Vagina (tissue), 2 donors: ENCODE measurements at places on chromosomes 13 and 19.

- DNase-seq = no peak
These were observed 646.0 kb upstream of the SLITRK6 start for GRCh38 chr13:86445206-86445605.

DNA sequence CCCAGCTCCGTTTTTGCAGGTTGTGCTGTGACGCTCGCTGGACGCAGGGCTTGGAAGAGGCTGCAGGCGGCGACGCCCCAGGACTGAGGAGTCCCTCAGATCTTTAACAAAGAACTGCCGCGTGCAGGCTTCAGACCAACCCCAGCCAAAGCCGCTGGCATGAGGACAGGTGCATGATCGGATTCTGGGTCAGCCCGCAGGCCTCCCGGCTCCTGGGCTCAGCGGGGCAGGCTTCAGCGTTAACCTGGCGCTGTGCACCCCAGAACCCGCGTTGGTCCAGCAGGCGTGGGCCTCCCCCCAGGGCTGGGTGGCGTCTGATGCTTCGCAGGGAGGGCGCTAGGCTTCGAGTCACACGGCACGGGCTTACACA, 920 bp upstream of the TIMM13 start:
- no peak for DNase-seq

DNA sequence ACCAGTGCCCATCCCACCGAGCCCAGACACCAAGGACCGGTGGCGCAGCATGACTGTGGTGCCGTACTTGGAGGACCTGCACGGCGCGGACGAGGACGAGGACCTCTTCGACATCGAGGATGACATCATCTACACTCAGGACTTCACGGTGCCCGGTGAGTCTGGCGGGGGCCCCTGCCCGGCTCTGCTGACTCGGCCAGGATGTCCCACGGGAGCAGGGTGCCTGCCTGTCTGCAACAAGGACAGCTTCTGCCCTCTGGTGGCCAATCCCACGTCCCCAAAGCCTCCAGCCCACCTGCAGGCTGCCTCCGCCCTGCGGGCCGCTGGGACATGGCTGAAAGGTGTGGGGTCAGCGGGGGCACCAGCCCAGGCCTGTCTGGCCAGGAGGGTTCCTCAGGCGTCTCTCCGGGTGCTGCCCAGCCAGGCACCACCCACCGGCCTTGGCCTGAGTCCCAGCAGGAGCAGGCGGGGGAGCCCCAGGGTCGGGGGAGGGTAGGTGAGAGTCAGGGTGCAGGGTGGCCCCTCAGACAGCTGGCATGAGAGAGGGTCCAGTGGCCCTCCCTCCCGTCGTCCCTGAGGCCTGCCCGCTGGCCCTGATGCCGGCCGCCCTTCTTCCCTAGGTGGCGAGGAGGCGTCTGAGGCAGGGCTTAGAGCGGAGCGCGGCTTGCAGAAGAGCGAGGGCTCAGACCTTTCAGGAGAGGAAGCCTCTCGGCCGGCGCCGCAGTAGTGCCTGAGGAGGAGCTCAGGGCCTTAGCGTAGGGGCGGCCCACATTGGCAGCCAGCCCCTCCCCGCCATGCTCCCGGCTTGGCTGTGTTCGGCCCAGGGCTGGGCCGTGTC, 14.6 kb downstream of the CBARP start:
- DNase-seq = no peak

- no peak for DNase-seq
These were observed 12.0 kb upstream of the CEACAM21 start for GRCh38 chr19:41563854-41564514.

DNA sequence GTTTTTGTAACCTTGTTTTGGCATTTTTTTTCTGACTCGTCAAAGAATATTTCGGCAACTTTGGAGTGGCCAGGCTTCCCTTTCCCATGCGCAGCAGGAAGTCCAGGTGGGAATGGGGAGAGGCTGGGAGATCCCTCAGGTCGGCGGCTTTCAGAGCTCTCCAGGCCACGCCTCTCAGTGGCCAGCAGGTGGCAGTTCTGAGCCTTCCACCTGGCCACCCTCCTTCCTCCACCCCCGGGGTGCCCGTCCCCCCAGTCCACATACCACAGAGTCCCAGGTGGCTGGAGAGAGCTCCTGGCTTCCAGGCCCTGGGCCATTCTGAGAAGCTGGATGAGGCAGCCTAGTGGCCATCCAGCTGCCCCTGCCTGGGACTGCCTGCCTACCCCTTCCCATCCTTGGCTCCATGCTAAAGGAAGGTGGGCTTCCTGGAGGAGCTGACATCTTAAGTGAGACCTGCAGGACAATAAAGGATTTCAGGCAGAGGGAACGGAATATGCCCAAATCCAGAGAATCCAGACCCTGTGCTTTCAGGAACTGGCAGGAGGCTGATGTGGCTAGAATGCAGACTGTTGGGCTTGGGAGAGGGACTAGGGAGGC, 46.3 kb downstream of the CCNE1 start:
- DNase-seq = no peak

DNA sequence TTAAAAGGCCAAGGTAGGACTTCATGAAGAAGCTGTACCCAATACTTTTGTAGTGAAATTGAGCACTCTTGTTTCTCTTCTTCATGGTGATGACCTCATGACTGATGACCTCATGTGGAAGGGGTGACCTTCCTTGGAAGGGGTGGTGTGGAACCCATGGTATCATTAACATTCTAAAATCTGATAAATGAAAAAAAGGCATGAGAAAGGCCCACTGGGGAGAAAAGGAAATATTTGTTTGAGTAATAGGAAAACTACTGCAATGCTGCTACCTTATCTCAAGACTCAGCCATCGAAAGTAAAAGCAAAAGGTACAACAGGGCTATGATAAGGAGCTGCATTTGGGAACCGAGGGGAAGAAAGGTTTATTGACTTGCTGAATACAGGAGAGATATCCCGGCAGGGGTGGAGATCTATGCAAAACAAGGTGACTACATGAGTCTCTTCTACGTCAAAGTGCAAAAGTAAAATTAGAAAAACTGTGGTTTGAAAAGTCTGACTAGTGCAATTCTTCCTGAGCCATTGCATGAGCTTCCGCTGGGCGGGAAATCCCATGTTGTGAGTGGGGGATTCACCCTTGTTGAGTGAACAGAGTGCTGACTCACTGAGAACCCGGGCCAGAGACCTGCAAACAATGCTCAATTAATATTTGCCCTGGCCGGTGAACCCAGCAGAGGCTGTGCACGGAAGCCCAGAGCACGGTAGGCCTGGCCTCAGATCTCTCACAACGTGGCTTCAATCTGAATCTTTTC, 138.9 kb upstream of the RFC3 start:
- no peak for DNase-seq

GRCh38 chr13:25662516-25662915, 290.7 kb downstream of the ATP8A2 start:
- DNase-seq = no peak

DNA sequence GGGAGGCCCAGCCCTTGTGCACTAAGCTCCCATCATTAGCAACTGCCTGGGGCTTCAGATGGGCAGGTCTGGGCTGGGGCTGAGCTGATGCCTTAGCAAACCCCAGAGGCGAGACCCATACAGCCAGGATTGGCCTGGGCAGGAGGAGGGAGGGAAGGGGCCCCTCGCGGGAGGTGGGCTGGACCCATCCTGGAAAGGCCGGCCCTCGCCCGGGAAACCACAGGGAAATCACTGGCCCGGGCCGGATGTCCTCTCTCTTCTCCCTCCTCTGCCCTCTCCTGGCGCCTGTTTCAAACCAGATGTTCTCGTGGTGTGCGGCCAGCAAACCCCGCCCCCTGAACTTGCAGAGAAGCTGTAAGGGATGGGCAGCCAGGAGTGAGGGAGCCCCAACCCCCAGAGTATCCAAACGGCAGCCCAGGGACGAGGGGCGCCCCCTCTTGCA, 43.1 kb downstream of the TMEM255B start:
- DNase-seq = no peak

GRCh38 chr13:99871249-99871898, 100.2 kb downstream of the ZIC5 start:
- DNase-seq = no peak
